ENCODE measurements at places on chromosomes 11 and 22.

- DNase-seq = peak; percentile 51
These were observed 764 bp upstream of the PACSIN3 start for GRCh38 chr11:47186700-47187695.

GRCh38 chr11:84887055-84887629 is 740.0 kb downstream of the DLG2 start:
- no peak for DNase-seq

GRCh38 chr11:34929794-34930763 is 13.7 kb downstream of the PDHX start:
- no peak for DNase-seq

GRCh38 chr11:123544631-123545375 is 109.6 kb downstream of the SCN3B start:
- no peak for DNase-seq

GRCh38 chr11:103703954-103704353 is 332.5 kb upstream of the DDI1 start:
- DNase-seq = no peak

GRCh38 chr22:26674211-26675190 is 17.1 kb downstream of the MIAT start:
- no peak for DNase-seq

GRCh38 chr11:31874631-31875191 is 63.6 kb upstream of the PAX6 start:
- no peak for DNase-seq
